ENCODE measurements at places on chromosomes 1 and 21. TPM values are rescaled to one million over a fixed set of nuclear protein-coding genes. Genes with fewer than 3 reads are reported as not detected.

DNA sequence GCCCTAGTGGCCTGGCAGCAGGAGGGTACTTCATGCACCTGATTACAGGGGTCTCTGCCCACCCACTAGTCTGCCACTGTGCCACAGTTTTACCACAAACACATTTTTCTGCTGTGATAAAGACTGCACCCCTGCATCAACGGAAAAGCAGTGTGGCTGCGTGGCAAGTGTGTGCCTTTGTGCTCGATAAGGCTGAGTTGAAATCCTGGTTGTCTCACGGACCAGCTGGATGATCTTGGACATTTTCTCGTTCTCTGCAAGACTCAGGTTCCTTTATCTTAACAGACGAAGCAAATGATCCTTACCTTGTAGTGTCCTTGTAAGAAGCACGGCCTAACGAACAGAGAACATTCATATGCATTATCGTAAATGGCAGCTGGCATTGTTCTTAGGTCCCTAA, 10.2 kb downstream of the GRHL3 start:
- no peak overlapping the region for H3K27ac ChIP-seq
- DNase-seq, result no peak
- H3K36me3 ChIP-seq, result no peaks in the 10 kb centered on the region
- H3K27me3 ChIP-seq, result no peaks in the 10 kb centered on the region
- no peak overlapping the region for H3K4me3 ChIP-seq

DNA sequence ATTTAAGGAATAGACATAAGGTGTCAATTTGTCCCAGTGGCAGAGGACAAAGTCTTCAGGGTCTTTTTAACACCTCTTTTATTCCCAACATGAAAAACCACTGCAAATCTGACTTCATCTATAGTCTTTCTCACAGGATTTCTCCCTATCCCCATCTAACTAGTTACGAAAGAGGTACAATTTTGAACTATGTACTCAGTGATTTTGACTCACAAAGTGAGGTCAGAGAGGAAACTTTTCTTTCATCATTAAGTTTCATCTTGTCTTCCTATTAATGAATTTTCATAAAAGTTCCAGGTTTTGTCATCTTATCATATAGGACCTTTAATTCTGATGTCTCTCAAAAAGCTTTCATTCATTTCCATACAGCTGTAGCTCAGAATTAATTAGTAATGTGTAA, 63.3 kb downstream of the ASH1L start:
- H3K4me3 ChIP-seq, result no peak overlapping the region
- H3K27me3 ChIP-seq, result no peaks in the 10 kb centered on the region
- peaks cover 30% of the 10 kb centered on the region for H3K4me1 ChIP-seq
- DNase-seq, result no peak
- H3K36me3 ChIP-seq, result peaks cover 4% of the 10 kb centered on the region
- no peak overlapping the region for H3K27ac ChIP-seq

- H3K27ac ChIP-seq, result no peak overlapping the region
- peak; percentile 29 for DNase-seq
- no peaks in the 10 kb centered on the region for H3K4me1 ChIP-seq
- no peak overlapping the region for H3K4me3 ChIP-seq
Observed at GRCh38 chr1:230288641-230289349, 137.3 kb downstream of the PGBD5 start.

DNA sequence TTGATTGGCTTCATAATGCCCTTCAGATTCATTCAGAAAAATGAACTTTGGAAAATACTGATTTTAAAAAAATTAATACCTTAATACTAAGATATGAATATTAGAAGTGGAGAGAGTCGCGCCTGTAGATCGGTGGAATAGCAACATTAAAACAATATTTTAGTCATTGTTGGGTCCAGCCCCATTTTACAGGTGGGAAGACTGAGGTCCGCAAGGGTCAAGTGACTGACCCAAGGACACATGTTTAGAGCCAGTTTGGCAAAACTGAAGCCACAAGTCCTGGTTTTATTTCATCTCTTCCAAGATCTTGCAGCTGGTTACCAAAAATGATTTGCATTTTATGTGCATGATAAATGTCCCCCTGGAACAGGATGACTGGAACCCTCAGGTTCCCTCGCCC, 113.6 kb upstream of the TMEM51 start:
- H3K4me3 ChIP-seq, result no peak overlapping the region
- no peaks in the 10 kb centered on the region for H3K36me3 ChIP-seq
- H3K27ac ChIP-seq, result no peak overlapping the region
- no peak for DNase-seq

- no peaks in the 10 kb centered on the region for H3K36me3 ChIP-seq
- no peaks in the 10 kb centered on the region for H3K27me3 ChIP-seq
- H3K4me3 ChIP-seq, result no peak overlapping the region
- H3K4me1 ChIP-seq, result no peaks in the 10 kb centered on the region
- H3K27ac ChIP-seq, result no peak overlapping the region
Observed at GRCh38 chr1:22646384-22646783, 3.0 kb downstream of the C1QC start.

GRCh38 chr1:241839369-241839979, 8.5 kb upstream of the EXO1 start:
- H3K27ac ChIP-seq, result no peak overlapping the region
- no peaks in the 10 kb centered on the region for H3K36me3 ChIP-seq
- H3K4me1 ChIP-seq, result no peaks in the 10 kb centered on the region
- DNase-seq, result no peak

DNA sequence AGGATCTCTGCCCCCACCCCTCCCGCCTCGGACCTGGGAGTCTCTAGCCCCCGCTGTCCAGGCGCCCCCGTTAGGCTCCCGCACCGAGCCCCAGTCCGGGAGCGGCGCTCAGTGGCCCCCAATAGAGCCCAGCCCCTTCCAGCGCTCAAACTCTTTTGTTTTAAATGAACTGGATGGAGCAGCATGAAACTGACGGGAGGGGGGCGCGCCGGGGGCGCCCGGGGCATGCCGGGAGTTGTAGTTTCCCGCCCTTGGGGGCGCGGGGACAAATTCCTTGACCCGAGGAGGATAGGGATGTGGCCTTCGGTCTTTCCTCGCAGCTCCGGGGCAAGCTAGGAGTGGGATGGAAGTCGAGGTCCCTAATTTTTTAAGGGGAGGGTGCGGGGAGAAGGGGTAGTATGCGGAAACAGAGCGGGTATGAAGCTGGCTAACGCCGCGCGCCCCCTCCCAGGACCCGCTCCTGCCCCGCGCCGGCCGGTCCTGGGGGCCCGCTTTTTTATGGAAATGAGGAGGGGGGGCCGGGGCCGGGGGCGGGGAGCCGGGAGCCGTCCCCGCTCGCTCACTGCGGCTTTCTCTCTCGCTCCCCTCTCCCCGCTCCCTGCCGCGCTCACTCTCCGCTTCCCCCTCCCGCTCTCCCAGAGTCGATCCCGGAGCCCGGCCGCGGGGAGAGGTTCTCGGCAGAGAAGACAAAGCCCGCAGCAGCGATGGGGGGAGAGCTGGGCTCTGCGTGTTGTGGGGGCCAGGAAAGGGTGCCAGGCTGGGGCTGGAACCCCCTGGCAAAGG, at the start of gene MEX3A:
Gene MEX3A, minus strand, starts transcription at position 157 of the 783 bp plus-strand sequence. CDS start 467 bp downstream, outside the sequence.
- H3K4me1 ChIP-seq, result no peaks in the 10 kb centered on the region
- H3K36me3 ChIP-seq, result no peaks in the 10 kb centered on the region
- H3K27ac ChIP-seq, result peak within 1 kb of the TSS; percentile 68
- peak within 1 kb of the TSS; percentile 63 for H3K4me3 ChIP-seq
- H3K27me3 ChIP-seq, result no peaks in the 10 kb centered on the region

DNA sequence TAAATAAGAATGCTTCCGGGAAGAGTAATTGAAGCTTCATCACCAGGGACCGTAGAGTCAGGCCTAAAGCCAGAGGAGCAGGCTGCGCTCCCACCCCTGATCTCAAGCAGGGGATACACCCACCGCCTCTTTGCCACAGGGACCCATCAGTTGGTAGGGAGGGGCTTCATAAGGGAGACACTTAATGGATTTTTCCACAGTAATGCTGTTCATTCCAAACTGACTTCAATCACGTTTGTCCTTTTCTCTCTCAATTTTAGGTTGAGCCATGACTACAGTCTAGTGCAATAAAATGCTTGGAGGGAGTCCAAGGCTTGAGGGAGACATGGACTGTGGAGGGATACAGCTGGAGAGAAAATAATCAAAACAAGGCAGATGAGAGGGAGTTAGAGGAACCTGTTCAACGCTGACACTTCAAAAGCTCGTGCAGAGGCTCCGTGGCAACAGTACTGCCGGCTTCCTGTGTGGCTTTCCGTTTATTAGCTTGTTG, 111.5 kb downstream of the SEC16B start:
- H3K36me3 ChIP-seq, result no peaks in the 10 kb centered on the region
- H3K4me3 ChIP-seq, result no peak overlapping the region
- no peaks in the 10 kb centered on the region for H3K27me3 ChIP-seq
- peaks cover 10% of the 10 kb centered on the region for H3K4me1 ChIP-seq

DNA sequence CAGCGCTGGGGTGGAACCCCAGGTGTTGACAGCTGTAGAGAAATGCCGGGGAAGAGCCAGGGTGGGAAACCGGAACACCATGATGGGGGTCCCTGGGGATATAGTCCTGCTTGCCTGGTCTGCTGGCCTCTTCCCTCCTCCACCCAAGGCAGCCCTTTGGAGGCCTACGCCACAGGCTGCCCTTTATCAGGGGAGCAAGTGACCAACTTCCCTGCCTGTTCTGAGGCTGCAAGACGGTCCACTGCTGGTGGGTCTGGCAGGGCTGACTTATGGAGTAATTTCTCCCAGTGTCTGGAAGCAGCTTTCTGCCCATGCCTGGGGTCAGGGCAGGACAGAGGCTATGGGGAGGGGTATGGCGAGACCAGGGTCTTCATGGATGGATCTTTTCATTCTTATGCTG, 50.8 kb upstream of the EDN2 start:
- no peaks in the 10 kb centered on the region for H3K36me3 ChIP-seq
- peaks cover 12% of the 10 kb centered on the region for H3K4me1 ChIP-seq
- no peaks in the 10 kb centered on the region for H3K27me3 ChIP-seq
- peak; percentile 22 for DNase-seq
- no peak overlapping the region for H3K27ac ChIP-seq
- H3K4me3 ChIP-seq, result no peak overlapping the region

DNA sequence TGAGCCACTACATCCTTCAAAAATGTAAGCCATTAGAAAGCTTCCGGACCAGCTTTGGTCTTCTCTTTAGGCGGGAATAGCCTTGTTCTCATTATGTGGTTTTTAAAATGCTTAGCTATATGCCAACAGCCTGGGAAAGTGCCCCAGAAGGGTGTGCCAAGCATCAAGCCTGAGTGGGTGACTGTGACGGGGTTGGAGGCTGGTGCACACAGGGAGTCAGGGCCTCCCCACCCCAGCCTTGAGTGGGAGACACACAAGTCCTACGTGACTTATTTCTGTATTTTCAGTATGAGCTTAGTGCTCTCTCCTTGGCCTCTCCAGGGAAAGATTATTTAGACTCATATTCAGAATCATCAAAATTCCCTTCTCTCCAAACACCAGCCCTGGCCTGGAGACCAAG, 9.8 kb downstream of the UBASH3A start:
- H3K27me3 ChIP-seq, result no peaks in the 10 kb centered on the region
- no peak for DNase-seq
- H3K36me3 ChIP-seq, result no peaks in the 10 kb centered on the region
- H3K27ac ChIP-seq, result no peak overlapping the region
- H3K4me1 ChIP-seq, result no peaks in the 10 kb centered on the region

DNA sequence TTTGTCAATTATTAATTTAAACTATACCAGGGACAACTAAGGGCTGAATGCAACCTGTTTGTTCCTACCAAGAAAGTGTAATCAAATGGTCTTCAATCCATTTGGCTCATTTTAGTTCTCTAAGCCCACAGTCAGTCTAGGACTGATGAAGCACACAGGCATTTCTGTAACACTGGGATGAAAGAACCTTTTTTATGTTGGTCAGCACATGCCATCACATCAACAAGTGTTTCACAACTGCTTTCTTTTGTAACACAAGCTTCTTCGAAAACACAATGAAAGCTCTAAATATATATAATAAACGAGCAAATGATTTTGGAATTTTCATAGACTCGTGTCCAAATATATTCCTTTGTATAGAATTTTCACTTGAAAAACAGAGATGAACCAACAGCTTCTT, 28.8 kb downstream of the HEATR1 start:
- DNase-seq, result no peak
- peaks cover 100% of the 10 kb centered on the region for H3K36me3 ChIP-seq
- H3K27ac ChIP-seq, result no peak overlapping the region
- H3K4me1 ChIP-seq, result no peaks in the 10 kb centered on the region
- no peaks in the 10 kb centered on the region for H3K27me3 ChIP-seq
- no peak overlapping the region for H3K4me3 ChIP-seq

DNA sequence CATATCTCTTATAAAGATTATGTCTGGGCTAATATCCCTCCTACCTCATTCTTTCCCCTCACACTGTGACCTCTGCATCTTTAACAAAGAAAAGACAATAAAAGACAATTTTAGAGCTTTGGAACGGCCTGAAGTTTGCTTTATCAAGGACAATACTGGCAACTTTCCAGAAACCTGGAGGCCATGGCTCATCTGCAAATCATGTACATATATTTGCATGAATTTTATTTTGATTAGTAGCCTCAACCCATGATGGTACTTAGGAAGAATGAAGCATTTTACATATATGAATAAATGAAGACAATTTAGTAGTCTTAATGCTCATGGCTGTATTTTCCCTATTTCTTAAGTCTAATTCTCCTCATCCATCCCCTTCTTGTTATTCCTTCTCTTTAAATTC, 612.2 kb upstream of the CXADR start:
- H3K4me1 ChIP-seq, result no peaks in the 10 kb centered on the region
- H3K27ac ChIP-seq, result no peak overlapping the region

GRCh38 chr1:232452117-232452516, 177.8 kb downstream of the SIPA1L2 start:
- H3K4me1 ChIP-seq, result no peaks in the 10 kb centered on the region
- DNase-seq, result no peak
- H3K4me3 ChIP-seq, result no peak overlapping the region
- H3K27ac ChIP-seq, result no peak overlapping the region
- H3K27me3 ChIP-seq, result no peaks in the 10 kb centered on the region

DNA sequence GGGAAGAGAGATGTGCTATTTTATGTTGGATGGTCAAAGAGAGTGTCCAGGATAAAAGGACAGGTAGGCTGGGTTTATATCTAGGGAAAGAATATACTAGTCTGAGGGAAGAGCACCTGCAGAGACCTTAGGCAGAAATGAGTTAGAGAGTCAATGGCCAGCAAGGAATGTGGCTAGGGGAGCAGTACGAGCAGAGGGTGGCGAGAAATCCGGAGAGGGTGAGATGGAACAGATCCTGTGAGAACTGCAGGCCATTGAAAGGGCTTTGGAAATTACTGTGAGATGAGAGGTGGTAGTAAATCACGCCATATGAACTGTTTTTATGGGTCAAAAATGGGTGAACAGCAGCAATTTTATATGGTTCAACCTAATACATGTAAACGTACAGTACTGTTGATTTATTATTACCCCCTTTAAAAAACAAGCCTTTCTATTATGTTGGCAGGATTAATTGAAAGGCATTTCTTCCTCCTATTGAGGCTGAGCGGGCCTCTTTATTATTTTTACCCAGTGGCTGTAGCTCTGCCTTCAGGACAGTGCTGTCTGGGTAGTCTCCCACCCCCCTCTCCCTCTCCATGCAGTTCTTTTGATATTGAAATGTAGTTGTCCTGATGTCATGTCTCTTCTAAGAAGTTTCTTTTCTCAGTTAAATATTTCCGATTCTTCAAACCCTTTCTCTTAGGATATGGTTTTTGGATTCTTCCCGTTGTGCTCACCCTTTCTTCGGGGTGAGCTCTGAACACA, 75.2 kb upstream of the CD1D start:
- peaks cover 12% of the 10 kb centered on the region for H3K27me3 ChIP-seq
- DNase-seq, result peak; percentile 21
- H3K4me3 ChIP-seq, result no peak overlapping the region
- H3K4me1 ChIP-seq, result no peaks in the 10 kb centered on the region
- H3K27ac ChIP-seq, result no peak overlapping the region
- H3K36me3 ChIP-seq, result no peaks in the 10 kb centered on the region

The SLC44A3 gene
- total RNA-seq, result 4.7 TPM

The NTMT2 gene
- total RNA-seq, result not detected

The TAS1R1 gene
- 0.36 TPM for total RNA-seq

The PRR9 gene
- total RNA-seq, result not detected

The MFSD2A gene
- total RNA-seq, result 7.5 TPM

The TUFT1 gene
- 8.0 TPM for total RNA-seq

The LHX4 gene
- total RNA-seq, result not detected

The SH2D1B gene
- total RNA-seq, result not detected

The MPL gene
- total RNA-seq, result not detected

The HAO2 gene
- total RNA-seq, result not detected

The OR14A16 gene
- not detected for total RNA-seq

The LSS gene
- 47.6 TPM for total RNA-seq

Measured in sigmoid colon (tissue), 7 donors.